ENCODE measurements at places on chromosomes 5 and 9.

GRCh38 chr9:129570450-129571297, 50.2 kb downstream of the C9orf50 start:
- DNase-seq: no peak

- DNase-seq: no peak
Measured at GRCh38 chr5:69074664-69075521, 18.9 kb upstream of the SLC30A5 start.

- DNase-seq: no peak
Measured at GRCh38 chr9:73531658-73532057, 380.0 kb downstream of the ANXA1 start.

- DNase-seq: no peak
Measured at GRCh38 chr5:106784846-106785245, 885.9 kb downstream of the EFNA5 start.

DNA sequence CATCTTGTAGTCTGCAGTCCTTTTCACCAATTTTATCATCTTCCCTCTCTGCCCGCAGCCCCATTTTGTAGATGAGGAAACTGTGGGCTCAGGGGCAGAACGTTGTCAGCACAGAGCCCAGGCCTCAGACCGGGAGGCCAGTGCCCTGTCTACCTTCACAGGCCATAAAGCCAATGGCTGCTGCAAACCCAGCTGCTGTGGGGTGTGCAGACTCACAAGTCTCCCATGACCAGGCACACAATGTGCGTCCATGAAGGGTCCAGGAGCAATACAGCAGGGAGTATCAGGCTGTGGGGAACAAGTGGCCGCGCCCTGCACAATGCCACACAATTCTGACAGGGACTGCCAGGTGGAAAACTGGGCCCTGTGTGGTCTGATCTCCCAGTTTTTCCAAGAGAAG, 71.0 kb downstream of the COL23A1 start:
- no peak for DNase-seq

Data from T47D (cell line).